T47D (cell line): ENCODE measurements at places on chromosomes 7 and 10.

DNA sequence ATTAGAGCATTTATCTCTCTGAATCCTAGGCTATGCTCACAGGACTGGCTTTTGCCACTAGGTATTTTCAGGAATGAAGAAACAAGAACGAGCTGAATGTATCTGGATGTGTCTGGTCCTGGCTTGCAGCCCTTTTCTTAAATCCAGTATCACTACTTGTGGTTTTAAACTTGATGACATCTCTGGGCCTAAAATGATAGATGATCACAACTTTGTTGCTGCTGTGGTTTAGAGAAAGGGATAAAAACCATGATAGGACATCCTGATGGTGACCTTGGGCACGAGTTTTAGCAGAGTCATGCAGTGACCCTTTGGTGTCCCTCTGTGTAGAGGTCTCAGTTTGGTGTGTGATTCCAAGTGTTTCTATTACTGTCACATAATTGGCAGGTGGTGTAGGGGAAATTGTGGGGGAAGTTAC, 31.7 kb upstream of the SEMA3C start:
- no peak for DNase-seq

DNA sequence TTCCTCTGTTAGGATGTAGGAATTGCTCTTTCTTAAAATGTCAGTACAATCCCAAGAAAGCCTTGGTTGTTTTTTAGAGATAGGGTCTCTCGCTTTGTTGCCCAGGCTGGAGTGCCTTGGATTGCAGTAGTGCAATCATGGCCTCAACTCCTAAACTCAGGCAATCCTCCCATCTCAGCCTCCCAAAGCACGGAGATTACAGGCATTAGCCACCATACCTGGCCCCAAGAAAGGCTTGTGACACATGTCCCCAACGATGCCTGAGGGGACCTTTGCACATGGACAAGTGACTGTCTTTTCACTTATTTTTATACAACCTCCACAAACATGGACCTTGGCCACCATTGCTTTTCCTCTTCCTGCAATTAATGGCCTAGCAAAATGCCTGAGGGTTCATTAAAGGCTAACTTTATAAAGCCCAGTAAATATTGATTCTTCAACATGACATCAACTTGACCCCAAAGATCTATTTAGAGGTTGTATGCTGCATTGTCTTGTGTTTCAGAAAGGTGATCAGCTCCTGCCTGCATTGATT, 10.0 kb upstream of the SPOCK2 start:
- DNase-seq = no peak

DNA sequence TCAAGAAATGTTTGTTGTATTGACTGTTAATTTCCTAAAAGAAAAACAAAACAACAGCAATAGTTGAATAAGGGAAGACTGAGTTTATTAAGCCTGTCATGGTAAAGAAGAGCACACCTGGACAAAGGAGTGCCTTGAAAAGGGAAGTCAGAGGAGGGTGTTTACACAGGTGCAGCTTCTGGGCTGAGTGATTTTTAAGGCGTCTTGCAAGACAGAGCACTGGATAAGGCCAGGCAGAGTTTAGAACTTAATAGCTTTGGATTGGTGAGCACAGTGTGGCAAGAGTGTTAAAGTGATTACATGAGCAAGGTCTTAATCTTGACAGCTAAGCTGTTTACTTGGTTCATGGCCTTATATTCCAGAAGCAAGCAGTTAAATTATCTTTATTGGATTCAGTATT, 423.2 kb downstream of the CNTNAP2 start:
- no peak for DNase-seq

- DNase-seq = no peak
Measured at GRCh38 chr10:67112765-67113164, 186.9 kb downstream of the LRRTM3 start.

GRCh38 chr7:16594061-16594460, 51.5 kb downstream of the ANKMY2 start:
- DNase-seq = no peak

GRCh38 chr10:75739414-75740143, 308.2 kb downstream of the LRMDA start:
- DNase-seq = no peak

- no peak for DNase-seq
Measured at GRCh38 chr7:42858570-42858969, 53.3 kb downstream of the C7orf25 start.
